ENCODE measurements at places on chromosomes 5 and 9.
A peak's percentile ranks its signal among the peaks of the same experiment; 100 is the strongest.

GRCh38 chr5:151150471-151151262, 6.9 kb downstream of the ANXA6 start:
- DNase-seq = peak; percentile 63

DNA sequence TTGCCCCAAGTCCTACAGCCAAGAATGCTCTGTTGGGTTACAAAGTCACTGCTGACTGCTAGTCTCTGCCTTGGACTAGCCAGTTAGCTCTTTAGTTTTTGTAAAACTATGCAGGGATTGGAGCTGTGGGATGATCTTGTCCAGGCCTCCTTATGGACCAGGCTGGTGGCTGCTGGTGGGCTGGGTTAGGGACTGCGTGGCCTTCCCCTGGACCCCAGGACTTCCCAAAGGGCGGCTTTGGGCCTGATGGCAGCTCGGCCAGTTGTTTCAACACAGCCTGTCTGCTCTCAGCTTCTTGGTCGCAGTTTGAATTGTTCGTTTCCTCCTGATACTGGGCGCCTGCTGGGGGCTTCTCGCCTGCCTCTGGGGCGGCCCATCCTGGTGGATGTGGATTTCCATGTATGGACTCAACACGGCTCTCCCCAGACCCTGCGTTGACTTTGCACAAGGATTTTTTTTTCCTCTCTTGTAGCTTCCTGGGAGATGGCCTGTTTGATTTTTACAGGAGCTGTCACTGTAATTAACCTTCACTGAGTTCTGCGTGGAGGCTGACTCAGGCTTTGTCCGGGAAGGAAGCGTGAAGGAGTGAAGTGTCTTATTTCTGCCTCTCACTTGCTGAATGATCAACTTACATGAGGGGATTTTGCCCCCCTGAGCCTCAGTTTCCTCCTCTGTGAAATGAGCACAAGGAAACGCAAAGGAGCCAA, 91.9 kb upstream of the NEURL1B start:
- no peak for DNase-seq

GRCh38 chr5:45038366-45038987, 229.7 kb downstream of the MRPS30 start:
- peak; percentile 48 for DNase-seq

GRCh38 chr5:134130239-134130945, 15.9 kb downstream of the TCF7 start:
- DNase-seq = no peak

DNA sequence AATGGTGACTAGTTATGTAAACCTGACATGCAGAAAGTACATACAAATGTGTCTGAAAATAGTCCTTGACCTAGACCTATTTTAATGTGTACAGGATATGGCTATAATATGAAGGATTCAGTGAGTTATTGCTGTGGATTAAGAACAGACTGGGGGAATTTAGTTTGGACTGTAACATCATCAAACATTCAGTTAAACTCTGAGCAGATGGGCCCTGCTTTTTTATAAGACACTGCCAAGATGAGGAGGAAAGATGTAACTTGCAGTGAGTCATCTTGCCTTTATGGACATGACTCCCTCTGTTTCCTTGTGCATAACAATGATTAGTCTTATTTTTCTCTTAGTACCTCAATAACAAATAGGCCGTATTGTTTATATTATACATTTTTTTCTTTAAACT, 12.2 kb downstream of the PPP3R2 start:
- peak; percentile 89 for DNase-seq

- DNase-seq = peak; percentile 56
These were observed 153.6 kb upstream of the CD180 start for GRCh38 chr5:67350185-67350584.

GRCh38 chr5:139764886-139765408, 30.7 kb upstream of the PSD2 start:
- no peak for DNase-seq

DNA sequence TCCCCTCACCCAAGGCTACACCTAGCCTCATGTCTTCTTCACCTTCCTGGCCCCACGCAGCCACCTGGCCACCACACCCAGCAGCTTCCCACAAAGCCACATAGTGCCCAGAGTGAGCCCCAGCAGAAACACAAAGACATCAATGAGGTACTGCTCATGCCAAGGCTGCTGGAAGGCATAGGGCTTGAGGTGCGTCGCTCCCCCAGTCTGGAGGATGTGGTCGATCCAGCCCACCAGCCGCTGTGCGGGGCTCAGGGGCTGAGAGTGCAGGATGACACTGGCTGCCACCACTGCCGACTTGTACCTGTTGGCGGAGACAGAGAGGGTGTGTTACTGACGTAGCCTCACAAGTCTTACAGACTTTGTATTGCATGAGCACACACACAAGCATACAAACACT, 15.8 kb upstream of the CAPSL start:
- DNase-seq = no peak

DNA sequence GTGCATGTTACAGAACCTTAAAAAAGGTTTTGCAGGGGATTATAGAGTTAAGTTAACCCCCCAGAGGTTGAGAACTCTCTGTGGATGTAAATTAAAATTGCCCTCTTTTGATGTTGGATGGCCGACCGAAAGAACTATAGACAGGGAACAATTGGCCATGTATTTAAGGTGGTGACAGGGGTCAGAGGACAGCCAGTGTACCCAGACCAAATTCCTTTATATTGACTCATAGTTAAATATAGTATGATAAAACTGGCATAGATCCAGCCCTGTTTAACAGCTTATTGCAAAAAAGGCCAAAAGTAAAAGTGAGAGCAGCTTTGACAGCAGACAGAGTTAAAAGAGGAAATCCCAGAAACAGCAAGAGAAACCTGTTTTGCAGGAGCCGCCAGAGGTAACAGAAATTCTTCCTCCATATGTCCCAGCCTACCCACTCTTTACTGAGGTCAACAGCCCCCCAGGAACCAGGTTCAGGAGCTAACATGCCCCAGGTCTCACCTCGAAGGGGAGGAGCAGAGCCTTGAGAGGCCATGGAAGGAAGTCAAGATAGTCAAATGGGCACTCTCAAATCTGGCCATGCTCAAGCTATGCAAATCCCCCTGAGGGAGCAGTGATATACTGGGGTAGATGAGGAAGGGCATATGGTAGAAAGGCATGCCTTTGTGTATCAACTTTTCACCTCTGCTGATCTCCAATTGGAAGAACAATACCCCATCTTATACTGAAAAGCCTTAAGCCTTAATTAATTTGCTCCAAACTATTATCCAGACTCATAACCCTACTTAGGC, 156.4 kb upstream of the COX7C start:
- DNase-seq = no peak

DNA sequence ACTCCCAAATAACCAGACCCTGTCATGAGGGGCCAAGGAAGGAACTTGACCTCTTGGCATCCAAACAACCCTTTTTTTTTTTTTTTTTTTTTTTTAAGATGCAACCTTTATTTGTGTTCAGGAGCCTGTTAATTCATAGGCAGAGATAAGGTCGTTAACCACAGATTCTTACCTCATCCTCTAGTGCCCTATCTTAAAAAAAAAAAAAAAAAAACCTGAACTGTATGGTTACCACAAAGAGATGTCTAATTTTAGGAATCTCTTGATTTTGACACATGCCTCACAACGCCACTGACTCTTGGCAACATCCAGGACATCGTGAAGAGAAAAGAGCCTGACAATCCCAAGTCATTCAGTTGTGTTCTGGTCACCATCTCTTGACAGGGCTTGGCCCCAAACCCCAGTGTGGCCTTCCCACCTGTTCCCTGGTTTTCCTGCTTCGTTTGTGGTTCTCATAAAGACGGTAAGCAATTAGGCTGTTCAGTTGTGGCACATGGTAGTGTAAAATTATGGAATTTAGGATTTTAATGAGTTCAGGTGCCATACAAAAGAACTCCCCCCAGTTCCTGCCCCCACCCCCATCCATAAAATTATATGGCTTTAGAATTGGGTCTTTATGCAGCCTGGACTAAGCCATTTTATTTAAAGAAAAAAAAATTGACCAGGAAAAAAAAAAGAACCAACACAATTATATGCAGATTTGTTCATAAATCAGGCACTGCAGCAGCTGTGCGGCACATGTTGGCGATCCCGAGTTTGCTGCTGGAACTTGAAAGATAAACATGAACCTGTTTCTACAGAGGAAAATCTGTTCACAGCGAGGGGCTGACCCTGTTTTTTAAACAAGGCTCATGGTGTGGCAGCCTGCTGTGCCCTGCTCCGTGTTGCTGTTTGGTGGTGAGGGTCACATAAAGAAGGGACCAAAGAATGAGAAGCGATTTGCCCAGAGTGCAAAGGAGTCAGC, 267.8 kb upstream of the CLINT1 start:
- no peak for DNase-seq

DNA sequence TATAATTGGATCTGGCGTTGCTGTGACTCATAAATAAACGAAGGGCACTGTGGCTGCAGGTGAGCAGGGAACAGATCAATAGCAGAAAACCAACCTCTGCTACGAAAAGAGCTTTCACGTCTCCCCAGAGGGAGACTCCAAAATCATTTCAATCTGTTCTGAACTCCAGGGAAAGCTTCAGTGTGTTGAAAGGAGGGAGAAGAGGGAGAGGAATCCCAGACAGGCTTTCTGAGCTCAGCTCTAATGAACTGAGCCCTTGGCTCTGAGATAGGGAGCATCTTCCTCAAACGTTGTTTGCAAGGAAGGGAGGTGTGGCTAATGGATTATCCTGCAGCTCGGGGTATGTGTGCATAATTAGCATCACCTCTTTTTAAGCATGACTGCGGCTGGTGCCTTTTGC, 288.0 kb upstream of the IRX4 start:
- DNase-seq = no peak

GRCh38 chr9:7665874-7666273, 133.7 kb downstream of the DMAC1 start:
- no peak for DNase-seq

DNA sequence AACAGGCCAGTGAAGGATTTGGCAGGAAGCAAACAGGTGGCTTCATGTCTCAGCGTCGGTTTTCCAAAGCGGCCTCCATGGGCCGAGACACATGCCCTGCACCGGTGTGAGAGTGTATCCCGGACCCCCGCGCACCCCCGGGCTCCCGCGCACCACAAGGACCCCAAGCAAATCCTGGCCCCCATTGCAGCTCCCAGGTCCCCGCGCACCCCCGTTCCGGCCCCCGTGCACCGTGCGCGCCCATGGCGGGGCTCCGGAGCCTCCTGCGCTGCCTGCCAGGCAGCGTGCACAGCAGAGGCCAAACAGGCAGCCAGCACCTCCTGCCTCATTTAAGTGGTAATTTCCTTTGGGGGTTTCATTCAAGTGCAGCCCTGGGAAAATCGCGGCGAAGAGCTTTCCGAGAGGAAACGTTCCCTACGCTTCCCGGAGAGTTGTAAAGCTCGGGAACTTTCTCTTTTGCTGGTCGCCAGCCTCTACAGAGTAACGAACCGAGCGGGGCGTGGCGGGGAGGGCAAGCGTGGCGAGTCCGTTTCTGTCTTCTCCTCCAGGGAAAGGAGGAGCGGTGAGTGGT, 145.5 kb upstream of the SLC24A2 start:
- peak; percentile 74 for DNase-seq

GRCh38 chr5:173733425-173733824, 117.0 kb upstream of the BOD1 start:
- DNase-seq = no peak

GRCh38 chr9:131598121-131598520, 52.8 kb downstream of the PRRT1B start:
- DNase-seq = no peak

DNA sequence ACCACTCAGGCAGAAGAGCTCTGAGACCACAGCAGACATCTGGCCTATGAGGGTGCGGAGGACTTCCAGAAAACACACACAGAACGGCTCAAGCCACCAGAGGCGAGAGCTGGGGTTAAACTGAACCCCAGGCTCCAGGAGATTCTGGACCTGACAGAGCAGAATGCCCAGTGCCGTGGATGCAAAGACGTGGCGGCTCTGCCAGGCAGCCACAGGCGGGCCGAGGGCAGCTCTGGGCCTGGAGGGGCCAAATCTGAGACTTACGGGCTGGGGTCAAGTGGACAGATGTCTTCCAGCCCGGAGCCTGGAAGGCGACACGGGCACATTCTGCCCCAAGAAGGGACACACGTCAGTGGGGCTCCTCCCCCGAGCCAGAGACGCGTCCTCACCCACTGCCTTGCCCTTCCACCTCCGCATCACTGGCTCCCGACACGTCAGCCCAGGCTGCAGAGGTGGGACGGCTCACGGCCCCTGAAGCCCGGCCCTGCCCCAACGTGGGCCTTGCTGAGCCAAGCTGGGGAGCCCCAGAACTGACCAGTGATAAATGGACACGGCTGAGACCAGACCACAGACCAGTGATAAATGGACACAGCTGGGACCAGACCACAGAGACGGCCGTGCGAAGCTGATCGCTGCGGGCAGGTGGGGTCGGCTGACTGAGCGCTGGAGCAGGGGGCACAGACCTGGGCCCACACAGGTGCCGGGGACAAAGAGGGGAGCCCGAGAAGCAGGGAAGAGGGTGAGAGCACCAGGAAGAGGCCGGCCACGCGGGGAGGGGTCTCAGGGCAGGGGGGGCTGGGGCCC, 40.9 kb upstream of the NSMF start:
- DNase-seq = no peak

- no peak for DNase-seq
These were observed 476.8 kb upstream of the SMARCA2 start for GRCh38 chr9:1538301-1538700.

DNA sequence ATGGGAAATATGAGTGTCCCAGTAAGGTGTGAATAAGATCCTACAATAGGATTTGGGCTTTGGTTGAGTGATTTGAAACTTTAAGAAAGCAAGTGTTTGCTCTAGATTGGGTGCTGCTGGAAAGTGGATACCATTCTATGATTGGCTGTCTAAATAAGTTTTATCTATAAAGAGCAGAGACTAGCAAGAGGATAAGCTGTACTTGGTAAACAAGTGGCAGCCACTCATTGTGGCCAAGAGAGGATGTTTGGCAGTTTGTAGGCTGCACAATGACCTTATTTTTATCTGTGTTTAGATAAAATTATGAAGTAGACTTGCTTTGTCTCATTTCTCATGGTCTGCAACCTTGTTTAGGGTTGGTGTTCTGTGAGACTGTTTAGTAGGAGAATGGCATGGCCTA, 341.6 kb upstream of the PIK3R1 start:
- no peak for DNase-seq

DNA sequence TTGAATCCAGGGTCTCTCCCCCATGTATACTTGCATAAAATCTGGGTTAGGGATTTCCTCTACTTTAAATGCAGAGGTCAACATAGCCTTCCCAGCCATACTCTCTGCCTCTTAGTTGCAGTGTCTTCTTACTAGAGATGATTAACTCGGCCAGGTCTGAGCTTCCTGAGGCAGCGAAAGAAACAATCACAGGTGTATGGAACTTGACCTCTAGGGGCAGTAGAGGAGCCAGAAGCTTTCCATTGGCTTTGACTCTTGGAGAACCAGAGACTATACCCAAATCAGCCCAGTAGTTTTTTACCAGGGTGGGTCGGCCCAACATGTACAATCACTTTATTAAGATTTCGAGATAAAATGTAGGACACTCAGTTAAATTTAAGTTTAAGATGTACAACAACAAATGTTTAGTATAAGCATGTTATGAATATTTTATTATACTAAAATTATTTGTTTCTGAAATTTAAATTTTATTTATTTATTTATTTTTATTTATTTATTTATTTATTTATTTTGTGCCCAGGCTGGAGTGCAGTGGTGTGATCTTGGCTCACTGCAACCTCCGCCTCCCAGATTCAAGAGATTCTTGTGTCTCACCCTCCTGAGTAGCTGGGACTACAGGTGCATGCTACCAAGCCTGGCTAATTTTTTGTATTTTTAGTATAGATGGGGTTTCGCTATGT, 48.0 kb upstream of the DMRT3 start:
- peak; percentile 28 for DNase-seq

- DNase-seq = no peak
These were observed 1092.6 kb upstream of the CDH6 start for GRCh38 chr5:30100929-30101328.

- peak; percentile 90 for DNase-seq
These were observed 502 bp upstream of the CERCAM start for GRCh38 chr9:128420060-128420650.

Measured in GM23248 (cell line).